CD4-positive, CD25-positive, alpha-beta regulatory T cell (primary cell): ENCODE measurements at places on chromosomes 2 and 18.

DNA sequence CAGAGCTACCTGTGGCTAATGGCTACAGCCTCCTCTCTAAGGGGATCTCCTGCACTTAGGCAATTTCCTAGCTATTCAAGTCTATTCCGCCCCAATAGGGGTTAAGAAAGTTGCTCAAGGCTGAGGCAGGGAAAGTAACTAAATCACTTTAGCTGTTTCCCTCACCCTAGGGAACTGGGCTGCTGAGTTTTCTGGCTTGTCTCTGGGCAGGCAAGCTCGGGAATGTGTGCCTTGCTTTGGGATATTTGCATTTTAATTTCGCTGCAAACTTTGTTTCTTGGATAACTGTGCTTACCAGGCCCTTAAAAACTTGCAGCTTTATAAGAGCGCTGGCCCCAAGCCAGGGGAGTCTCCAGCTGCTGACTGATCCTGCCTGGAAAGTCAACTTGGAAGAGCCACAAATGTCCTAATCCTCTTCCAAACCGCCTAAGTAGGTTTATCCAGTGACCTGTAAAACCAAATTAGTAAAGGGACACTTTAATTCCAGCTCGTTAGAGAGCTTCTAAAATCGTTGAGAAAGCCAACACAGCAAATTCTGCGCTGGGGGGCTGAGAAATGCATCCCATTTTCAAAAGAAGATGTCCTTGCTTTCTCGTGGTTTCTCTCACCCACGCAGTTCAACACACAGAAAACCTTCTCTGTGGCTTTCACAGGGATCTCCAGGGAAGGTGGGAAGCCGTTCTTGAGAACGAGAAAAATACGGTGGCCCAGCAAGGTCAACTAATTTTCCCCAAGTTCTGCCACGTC is 59.5 kb upstream of the SP3 start:
- no peak for DNase-seq

- no peak for DNase-seq
These were observed 28.2 kb upstream of the INO80C start for GRCh38 chr18:35525795-35526494.

- no peak for DNase-seq
These were observed 135.9 kb upstream of the SERPINE2 start for GRCh38 chr2:224174990-224175389.

DNA sequence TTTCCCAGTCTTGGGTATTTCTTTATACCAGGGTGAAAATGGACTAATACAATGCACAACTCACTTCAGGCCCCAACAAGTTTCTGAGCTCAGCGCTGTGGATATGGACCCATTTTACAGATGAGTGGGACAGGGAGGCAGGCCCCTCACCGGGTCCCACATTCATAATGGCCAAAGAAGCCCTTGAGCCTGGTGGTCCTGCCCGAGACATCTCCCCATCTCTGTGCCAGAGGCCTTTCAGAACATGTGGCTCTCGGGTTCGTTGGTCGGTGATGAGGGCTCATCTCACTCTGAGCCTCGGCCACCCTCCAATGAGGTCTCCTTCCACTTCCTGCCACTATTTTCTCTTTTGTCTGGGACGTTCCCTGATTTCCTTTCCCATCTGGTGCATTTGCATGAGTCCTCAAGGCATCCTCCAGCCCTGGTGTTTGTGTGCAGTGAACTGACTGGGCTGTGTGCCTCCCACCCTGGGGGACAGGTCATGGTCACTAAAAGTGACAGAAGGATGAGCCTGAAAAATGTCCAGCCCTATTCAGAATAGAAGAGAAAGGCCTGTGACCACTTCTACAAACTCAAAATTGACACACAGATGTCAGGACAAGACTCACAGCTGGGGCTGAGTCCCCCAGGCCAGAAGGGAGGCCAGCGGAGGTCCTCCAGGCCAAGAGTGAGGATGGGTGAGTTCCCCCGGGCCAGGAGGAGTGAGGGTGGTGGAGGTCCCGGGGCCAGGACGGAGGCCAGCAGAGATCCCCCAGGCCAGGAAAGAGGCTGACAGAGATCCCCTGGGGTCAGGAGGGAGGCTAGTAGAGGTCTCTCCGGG is 134.5 kb downstream of the PTGR3 start:
- DNase-seq = no peak

- no peak for DNase-seq
These were observed 154.1 kb upstream of the REV1 start for GRCh38 chr2:99643787-99644418.

GRCh38 chr18:51513517-51513916 is 316.0 kb upstream of the MEX3C start:
- DNase-seq = no peak

DNA sequence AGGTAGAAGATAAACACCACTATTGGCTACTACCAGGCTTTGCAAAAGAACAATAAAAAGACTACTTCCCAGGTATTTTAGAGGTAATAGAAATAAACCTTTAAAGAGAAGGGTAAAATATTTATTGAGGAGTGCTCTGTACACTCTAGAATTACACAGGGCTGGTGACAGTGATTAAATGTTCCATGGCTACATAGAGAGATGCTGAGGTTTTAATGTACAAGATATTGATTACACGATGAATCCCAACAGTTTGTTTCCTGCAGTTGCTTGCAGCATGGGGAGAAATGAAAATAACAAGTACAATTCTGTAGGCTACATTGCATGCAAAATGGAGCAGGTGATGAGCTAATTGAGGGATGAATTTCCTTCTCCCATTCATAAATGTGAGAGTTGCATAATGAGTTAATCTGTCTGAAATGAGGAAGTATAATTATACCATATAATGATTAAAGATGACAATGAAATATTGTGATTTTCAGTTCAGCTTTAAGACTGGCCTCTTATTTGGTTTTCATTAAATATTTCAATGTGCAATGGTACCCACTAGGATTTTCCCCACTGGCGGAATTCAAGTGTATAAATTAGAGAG is 266.1 kb downstream of the SOCS6 start:
- no peak for DNase-seq

- DNase-seq = no peak
These were observed 140.9 kb upstream of the CAPN13 start for GRCh38 chr2:30948130-30948529.

- no peak for DNase-seq
These were observed 164.0 kb downstream of the EN1 start for GRCh38 chr2:118683460-118683859.

GRCh38 chr2:236574424-236575145 is 5.0 kb downstream of the ACKR3 start:
- no peak for DNase-seq

GRCh38 chr2:44843641-44844310 is 97.7 kb upstream of the SIX3 start:
- DNase-seq = no peak

GRCh38 chr2:232518844-232519243 is 1.3 kb upstream of the PRSS56 start:
- no peak for DNase-seq

DNA sequence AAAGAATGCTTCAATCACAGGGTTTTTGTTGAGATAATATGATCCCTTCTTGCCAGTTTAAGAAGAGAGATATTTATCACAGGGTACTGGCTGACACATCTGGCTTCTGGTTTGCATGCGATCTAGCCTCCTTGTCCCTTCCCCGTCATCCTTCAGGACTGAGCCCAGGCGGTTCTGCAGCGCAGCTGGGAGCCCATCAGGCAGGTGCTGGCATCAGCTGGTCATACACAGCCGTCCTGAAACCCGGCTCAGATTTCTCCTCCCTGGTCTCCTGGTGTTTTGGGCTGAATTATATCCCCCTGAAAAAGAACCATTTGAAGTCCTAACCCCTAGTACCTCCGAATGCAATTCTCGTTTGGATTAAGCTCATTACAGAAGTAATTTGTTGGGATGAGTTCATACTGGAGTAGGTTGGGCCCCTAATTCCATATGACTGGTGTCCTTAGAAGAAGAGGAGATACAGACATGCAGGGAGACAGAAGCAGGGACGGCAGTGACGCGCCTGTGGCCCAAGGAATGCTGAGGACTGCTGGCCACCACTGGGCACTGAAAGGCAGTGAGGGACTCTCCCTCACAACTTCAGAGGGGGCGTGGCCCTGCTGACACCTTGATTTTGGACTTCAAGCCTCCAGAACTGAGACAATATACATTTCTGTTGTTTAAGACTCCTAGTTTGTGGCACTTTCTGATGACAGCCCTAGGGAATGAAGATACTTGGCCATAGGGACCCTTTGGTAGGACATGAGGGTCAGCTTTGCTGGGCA is 83.9 kb upstream of the ODC1 start:
- no peak for DNase-seq

DNA sequence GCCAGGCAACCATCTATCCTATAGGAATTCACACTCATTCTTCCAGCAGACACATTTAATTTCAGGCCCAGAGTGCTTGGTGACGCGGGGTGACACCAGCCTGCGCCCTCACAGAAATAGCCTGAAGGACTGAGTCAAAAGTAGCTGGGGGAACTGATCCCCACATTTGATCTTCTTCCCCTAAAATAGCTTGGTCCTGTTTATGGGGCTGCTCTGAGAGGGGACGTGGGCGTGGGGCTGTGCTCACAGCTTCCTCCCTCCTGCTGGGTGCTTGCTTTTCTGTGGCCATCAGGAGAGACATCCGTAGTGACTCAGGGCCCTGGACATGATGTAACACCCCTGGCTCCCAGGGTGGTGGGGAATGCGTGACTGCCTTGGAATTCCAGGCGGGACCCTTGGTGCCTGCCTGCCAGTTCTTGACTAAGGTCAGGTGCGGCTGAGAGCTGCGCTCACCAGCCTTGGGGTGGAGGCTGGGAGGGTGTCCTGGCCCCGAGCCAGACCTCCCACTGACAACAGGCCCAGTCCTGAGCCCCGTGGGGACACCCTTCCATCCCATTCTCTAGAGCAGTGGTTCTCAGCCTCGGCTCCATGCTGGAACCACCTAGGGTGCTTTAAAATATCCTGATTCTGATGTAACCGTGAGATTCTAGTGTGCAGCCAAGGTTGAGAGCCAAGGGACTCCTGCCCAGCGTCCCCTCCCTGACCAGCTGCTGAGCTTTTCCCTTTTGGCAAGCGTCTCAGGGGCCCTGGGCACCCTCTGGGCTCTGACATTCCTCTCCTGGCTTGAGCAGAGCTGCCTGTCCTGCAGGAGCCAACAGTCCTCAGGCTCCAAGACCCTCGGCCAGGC is 47.4 kb upstream of the SMAD7 start:
- DNase-seq = no peak

DNA sequence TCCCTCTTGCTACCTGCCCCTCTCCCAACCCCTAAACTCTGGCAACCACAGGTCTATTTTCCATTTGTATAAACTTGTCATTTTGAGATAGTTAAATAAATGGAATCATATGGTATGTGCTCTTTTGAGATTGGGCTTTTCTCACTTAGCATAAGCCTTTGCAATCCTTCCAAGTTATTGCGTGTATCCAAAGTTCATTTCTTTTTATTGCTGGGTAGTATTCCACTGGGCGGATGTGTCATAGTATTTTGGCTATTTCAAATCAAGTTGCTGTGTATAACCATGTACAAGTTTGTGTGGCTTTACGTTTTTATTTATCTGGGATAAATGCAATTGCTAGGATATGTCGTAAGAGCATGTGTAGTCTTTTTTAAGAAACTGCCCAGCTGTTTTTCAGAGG is 55.5 kb upstream of the CUL3 start:
- DNase-seq = no peak

GRCh38 chr2:195535911-195536522 is 121.0 kb upstream of the SLC39A10 start:
- DNase-seq = peak; percentile 49

DNA sequence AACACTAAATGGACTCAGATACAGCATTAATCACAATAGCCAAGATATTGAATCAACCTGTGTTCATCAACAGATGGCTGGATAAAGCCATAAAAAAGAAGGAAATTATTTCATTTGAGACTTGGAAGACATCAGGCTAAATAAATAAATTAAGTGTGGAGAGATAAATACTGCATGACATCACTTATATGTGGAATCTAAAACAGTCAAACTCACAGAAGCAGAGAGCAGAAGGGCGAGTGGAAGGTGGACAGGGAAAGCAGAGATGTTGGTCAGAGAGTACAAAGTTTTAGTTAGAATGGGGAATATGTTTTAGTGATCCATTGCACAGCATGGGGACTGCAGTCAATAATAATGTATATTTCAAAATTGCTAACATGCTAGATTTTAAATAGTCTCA is 207.2 kb downstream of the VAPA start:
- DNase-seq = no peak

- DNase-seq = no peak
These were observed 52.2 kb downstream of the FAM178B start for GRCh38 chr2:96934182-96934495.

GRCh38 chr2:202034249-202035088 is 814 bp downstream of the FZD7 start:
- peak; percentile 6 for DNase-seq

DNA sequence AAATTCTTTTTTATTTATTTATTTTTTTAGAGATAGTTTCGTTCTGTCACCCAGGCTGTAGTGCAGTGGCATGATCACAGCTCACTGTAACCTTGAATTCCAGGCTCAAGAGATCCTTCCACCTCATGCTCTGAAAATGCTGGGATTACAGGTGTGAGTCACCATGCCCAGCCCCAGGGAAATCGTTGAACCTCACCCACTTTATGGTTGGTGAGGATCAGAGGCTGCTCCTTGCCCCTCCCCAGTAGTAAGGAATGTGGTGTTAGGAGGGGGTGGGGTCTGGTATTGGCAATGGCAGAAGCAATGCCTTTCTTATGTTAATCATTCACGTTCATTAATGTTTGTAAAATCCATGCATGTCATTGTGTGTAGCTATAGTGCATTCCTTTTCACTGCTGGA is 161.9 kb downstream of the SUCLG1 start:
- no peak for DNase-seq

DNA sequence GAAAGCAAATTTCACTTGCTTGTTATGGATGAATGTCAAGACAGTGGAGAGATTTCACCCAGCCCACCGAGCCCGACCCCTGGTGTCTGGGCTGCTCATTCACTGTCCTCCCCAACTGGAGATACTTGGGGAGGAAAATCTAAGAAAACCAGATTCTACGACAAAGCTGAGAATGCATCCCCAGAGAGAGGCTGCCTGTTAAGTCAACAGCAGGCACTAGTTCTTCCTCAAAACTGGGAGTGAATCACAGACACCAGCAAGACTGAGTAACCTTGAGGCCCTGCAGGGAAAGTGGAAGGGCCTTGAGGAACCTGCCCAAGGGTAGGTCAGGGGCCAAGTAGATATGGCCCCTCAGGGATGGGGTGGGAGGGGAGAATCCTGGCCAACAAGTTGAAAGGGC is 34.2 kb upstream of the MLPH start:
- no peak for DNase-seq

DNA sequence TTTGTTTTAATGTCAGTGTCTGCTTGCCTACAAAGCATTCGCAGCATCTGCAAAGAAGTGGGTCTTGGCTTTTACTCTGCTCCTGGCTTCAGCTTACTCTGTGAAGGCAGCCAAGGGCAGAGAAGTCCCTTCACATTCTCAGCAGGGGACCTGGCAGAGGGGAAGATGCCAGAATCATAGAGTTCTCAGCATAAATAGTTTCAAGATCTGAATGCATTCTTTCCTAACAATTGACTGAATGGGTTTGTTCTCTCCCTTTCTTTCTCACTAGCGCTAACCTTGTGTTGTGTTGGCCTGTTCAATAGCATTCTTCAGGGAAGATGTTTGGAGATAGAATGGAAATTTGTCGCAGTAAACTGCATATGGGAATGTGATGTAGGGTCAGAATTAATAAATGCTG is 106.9 kb downstream of the FARSB start:
- no peak for DNase-seq

- no peak for DNase-seq
These were observed 1.1 kb upstream of the HOXD8 start for GRCh38 chr2:176128172-176128981.

GRCh38 chr2:20208476-20208859 is 16.5 kb downstream of the SDC1 start:
- no peak for DNase-seq

- no peak for DNase-seq
These were observed 38.4 kb upstream of the REL start for GRCh38 chr2:60843006-60843405.
